ENCODE measurements at places on chromosomes 12 and 14. TPM values are rescaled to one million over a fixed set of nuclear protein-coding genes. Genes with fewer than 3 reads are reported as not detected.

The GPRC5A gene
- total RNA-seq: 6.5 TPM

The WIF1 gene
- total RNA-seq: not detected

The IL26 gene
- total RNA-seq: not detected

The ETNK1 gene
- 43.9 TPM for total RNA-seq

The SLCO1B1 gene
- not detected for total RNA-seq

The RNU4-1 gene
- total RNA-seq: under 0.01 TPM

DNA sequence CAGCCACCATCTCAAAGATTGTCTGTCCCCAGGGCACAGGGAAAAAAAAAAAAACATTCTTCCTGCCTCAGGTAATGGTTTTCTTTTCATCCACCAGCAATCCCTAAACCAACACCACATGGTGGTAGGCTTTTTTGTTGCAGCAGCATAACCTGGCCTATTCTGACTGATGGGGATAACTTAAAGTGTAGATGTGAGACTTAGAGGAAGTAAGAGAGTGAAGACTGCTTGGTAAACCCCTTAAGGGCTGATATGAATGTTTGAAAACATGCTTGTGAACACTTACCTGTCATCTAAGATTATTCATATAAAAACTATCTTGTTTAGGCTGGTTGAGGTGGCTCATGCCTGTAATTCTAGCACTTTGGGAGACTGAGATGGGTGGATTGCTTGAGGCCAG is 130.2 kb upstream of the RAP1B start:
- no peak for DNase-seq

DNA sequence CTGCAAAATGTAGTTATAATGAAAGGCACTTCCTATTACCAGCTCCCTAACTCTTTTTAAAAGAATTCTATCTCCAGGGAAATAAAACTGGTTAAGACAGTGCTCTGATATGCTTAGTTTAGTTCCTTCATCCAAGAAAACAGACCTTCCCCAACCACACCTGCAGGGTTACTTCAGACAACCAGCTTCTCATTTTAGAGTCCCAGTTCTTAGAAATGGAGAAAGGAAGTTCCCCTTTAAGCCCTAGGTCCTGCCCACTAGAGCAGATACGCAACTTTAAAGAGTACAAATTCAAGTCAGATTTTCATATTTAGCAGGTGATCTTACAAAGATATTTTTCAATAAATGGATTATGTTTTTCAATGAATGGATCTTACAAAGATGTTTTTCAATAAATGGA is 4.4 kb upstream of the WSB2 start:
- no peak for DNase-seq

GRCh38 chr12:13307143-13307816 is 110.8 kb downstream of the EMP1 start:
- no peak for DNase-seq

- no peak for DNase-seq
These were observed 253.1 kb downstream of the BCAT1 start for GRCh38 chr12:24695657-24696329.

- no peak for DNase-seq
These were observed 315.3 kb downstream of the ZFP36L1 start for GRCh38 chr14:68477461-68478085.

GRCh38 chr14:72752034-72752412 is 141.9 kb downstream of the DPF3 start:
- no peak for DNase-seq

GRCh38 chr12:131112700-131113290 is 159.1 kb downstream of the ADGRD1 start:
- DNase-seq: no peak

DNA sequence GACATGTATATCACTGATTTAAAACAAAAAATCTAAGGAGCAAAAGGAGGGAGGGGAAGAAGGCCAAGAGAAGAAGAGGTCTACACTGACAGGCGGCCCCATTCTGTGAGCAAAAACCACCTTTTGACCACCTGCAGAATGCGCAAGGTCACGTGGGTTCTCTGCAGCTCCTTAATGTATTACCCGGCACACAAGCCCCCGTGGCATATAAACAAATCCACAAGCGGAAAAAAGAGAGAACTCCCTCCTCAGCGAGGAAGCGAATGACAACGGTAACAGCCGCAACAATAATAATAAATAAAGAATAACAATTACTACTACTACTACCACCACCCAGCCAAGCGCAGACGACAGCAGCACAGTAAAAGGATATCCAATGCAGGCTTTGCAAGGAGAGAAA is 1.3 kb downstream of the KSR2 start:
- DNase-seq: no peak

DNA sequence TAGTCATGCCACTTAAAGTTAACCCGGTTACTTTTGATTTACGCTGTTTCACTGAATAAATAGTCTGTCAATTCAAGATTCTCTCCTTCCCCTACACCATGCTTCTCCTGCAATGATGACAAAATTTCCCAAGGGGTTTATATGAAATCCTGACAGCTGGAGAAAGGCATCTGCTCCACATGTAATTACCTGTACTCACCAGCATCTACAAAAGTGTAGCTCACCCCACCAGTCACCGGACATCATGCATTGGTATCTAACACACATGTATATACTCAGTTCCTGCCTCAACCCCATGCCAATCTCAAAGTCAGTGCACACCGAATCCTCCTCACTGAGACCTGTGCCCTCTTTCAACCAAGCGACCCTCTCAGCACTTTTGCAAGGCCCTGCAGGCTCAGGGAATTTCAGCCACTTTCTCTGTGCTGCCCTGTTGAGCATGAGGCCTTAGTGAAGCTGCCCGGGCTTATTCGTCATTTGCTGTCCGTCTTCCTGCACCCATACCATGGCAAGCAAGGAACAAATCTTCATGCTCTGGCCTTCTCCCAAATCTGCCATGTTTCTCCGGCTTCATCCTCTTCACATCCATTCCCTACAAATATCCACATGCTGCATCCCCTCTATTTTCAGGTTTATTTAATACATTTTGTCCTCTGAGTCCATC is 131.6 kb downstream of the SEC23A start:
- no peak for DNase-seq

DNA sequence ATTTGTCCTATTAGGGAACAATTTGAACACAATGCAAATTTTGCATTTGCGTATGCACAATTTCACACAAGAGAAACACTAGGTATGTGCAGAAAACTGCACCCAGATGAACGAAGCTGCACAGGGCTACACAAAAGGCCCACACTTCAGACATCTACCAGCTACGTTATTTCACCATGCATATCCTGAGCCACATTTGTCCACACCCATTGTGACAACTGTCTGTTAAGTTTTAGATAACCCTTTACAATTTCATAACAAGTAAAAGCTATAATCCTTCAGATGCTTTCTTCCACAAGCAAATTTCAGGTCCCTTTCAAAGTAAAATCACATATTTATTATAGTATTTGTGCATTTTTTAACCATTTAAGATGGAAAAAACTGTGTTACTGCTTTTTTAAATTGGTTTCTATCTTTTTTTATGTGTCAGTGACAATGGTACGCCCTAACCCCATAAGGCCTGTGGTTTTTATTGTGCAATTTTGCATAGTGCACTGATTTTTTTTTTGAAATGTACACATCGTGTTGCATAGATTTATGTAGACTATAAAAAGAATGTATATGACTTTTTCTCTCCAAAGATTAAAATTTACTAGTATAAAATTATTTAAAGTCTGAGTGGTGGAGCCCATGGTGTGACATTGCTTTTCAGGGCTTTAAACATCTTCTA is 87.8 kb upstream of the BTG1 start:
- DNase-seq: no peak

DNA sequence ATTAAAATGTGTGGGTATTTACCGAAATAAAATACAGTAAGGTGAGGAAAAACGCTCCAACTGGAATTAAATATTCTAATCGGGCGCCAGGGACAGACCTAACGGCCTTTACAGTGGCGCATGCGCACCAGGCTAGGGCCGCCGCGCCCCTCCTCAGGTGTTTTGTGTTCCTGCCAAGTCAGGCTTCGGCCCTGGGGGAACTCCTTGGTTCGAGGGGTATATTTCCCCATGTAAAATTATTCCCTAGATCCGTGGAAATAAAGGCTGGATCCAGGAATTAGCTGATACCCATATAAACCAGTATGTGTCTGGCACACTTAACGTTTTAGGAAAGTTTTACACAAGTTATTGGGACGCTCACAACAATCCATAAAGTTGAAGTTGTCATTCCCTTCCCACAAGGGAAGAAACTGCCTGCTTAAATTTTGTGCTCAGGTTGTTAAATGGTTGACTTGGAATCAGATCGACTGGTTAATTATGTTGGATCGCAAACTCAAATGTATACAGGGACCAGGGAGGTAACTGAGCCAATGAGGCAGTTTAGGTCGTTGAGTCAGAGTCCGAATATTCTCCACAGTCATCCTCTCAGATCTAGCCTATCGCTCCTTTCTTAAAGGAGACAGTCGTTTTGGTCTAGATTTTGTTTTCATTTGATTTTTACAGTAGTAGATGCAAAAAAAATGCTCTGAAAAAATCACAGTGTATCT is 621 bp upstream of the ANAPC7 start:
- peak; percentile 44 for DNase-seq

DNA sequence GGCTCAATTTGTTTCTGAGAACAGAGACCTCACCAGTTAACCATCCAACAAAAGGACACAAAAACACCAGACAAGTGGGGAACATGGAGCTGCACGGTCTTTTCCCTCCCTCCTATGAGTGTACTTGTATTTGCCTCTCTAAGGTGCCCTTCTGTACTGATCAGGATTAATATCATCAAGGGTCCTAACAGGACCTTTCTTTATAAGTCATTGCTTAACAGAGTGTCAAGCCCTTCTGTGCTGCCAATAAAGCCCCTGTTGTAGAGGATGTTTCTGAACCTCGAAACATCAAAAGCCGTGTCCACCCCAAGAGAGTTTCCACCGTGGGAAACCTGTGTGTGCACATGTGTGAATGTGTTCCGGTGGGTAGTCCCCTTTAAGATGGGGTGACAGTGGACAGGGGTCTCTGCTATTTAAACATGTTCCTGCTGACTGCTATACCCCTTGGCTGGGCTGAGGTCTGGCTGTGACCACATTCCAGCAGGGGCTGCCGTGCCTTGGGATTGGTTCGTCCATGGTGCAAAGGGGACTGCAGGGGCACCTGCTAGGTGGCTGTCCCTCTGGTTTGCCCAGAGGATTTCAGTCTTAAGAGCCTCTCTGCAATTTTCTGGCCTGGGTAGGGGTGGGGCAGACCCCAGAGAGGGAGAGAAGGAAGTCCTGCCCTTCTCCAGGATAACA is 6.0 kb downstream of the ESRRB start:
- no peak for DNase-seq

- no peak for DNase-seq
These were observed 35.7 kb upstream of the ACTN1 start for GRCh38 chr14:69014829-69015259.

All from tibial nerve (tissue), 4 donors.